ENCODE measurements at places on chromosomes 13 and 19. TPM values are rescaled to one million over a fixed set of nuclear protein-coding genes. Genes with fewer than 3 reads are reported as not detected.

The KCNN4 gene
- total RNA-seq = 51.3 TPM

The CCDC8 gene
- total RNA-seq = 6.5 TPM

The GARIN5A gene
- 5.0 TPM for total RNA-seq

The PABPC3 gene
- total RNA-seq = 0.15 TPM

The KIR3DL2 gene
- not detected for total RNA-seq

The CASP14 gene
- total RNA-seq = 193 TPM

The RASAL3 gene
- total RNA-seq = 0.70 TPM

The NFIX gene
- total RNA-seq = 223 TPM

The OR7A5 gene
- total RNA-seq = 3.7 TPM

The KCNJ14 gene
- 4.2 TPM for total RNA-seq

The TLE6 gene
- 0.23 TPM for total RNA-seq

The NCCRP1 gene
- 236 TPM for total RNA-seq

The ZNF284 gene
- 1.2 TPM for total RNA-seq

The FGF22 gene
- total RNA-seq = 13.0 TPM

The LHB gene
- total RNA-seq = not detected

The FTL gene
- total RNA-seq = 883 TPM

The OSCAR gene
- 2.4 TPM for total RNA-seq

The SLC27A1 gene
- 53.4 TPM for total RNA-seq

The CBY2 gene
- not detected for total RNA-seq

The DNMT1 gene
- 47.1 TPM for total RNA-seq

The ERICH6B gene
- not detected for total RNA-seq

The RDH8 gene
- not detected for total RNA-seq

The FUT6 gene
- total RNA-seq = not detected

The F2RL3 gene
- 1.7 TPM for total RNA-seq

The BCAM gene
- total RNA-seq = 67.5 TPM

The CGB1 gene
- total RNA-seq = not detected

The PRODH2 gene
- not detected for total RNA-seq

The ENOX1 gene
- total RNA-seq = 0.25 TPM

The CCDC169 gene
- total RNA-seq = 0.17 TPM

The TMEM221 gene
- 1.2 TPM for total RNA-seq

The TNFSF13B gene
- total RNA-seq = 5.2 TPM

The KCNC3 gene
- total RNA-seq = 1.9 TPM

The FPR3 gene
- 1.9 TPM for total RNA-seq

The DNAJC15 gene
- total RNA-seq = 5.6 TPM

The ZNF177 gene
- 1.8 TPM for total RNA-seq

The ZNF845 gene
- total RNA-seq = 7.1 TPM

The PLIN5 gene
- 1.8 TPM for total RNA-seq

The NAPSA gene
- 3.7 TPM for total RNA-seq

The CEACAM3 gene
- total RNA-seq = 0.64 TPM

The ZNF296 gene
- 4.8 TPM for total RNA-seq

The MEIOSIN gene
- not detected for total RNA-seq

The FCAR gene
- not detected for total RNA-seq
